ENCODE measurements at places on chromosomes 13 and 19.

DNA sequence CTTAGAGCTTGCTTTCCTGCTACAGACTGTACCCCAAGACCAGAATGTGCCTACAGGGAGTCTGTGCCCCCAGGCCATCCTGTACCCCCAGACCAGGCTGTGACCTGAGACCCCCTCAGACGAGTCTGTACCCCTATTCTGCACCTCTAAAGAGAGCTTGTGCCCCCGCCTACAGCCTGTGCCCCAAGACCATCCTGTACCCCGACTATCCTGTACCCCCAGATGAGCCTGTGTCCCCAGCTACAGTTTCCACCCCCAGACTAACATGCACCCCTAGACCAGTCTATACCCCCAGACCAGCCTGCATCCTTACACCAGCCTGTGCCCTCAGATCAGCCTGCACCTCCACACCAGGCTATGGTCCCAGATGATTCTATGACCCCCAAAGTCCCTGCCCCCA is 2.0 kb downstream of the CACNG6 start:
- no peak for DNase-seq

GRCh38 chr19:48480558-48481500 is 11.7 kb downstream of the CYTH2 start:
- DNase-seq: peak; percentile 53

DNA sequence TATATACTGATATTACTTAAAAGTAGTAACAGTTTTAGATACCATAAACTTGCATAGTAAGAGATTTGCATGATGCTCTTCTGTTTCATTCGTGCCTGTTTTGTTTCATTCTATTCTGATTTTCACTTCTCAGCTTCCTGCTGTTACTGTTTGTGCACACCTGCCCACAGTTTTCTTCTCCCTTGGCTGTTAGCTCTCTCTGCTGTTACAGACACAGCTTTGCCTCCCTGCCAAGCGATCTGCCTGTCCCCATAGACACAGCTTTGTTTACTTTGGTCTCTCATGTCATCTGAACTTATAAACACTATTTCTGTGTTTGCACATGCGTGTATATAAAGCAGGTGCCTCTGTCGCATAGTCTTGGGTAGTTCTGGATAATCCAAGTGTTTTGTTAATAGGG is 21.4 kb upstream of the UPF3A start:
- DNase-seq: no peak

DNA sequence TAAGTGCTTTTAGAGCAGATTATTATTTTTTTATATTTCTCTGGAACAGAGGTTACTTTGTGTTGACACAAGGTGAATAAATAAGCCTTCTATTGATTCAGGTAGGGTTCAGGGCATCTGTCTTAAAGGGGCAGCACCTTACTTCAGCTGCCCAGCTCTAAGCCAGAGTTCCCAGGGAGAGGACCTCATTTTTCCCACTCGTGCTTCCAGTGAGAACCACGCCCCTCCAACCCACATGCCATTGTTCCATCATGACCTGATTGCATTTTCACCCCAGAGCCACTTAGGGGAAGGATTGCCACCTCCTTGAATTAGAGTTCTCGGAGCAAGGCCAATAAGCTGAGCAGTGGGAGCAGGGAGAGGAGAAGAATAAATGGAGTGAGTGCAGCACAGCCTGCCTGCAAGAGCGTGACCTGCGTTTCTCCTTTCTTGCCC is 104.3 kb upstream of the FRY start:
- no peak for DNase-seq

- no peak for DNase-seq
These were observed 93.2 kb upstream of the C1QTNF9B start for GRCh38 chr13:23990455-23990854.

GRCh38 chr13:76892488-76892887 is 6.3 kb upstream of the KCTD12 start:
- DNase-seq: no peak

DNA sequence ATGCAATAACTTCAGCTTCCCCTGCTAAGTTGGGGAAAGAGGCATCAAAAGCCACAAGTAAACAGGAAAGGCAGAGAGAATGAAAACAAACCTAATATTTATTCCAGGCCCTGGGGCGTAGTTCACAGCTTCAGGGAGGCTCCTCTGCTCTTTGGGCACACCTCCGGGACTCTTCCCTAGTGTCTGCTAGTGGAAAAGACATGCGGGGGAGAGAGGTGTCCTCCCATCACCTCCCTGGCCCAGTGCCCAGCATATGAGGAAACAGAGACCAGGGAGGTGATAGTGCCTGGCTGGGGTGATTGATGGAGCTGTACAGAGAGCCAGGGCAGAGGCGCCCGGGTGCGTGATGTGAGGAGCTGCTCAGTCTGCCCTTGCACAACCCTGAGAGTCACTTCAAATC is 71.0 kb downstream of the RASL11A start:
- no peak for DNase-seq

- DNase-seq: no peak
These were observed 982 bp downstream of the ZNF865 start for GRCh38 chr19:55606471-55606787.

- no peak for DNase-seq
These were observed 1186.3 kb downstream of the UQCRFS1 start for GRCh38 chr19:28026636-28027035.

- DNase-seq: no peak
These were observed 5.5 kb downstream of the ISYNA1 start for GRCh38 chr19:18432275-18433014.

DNA sequence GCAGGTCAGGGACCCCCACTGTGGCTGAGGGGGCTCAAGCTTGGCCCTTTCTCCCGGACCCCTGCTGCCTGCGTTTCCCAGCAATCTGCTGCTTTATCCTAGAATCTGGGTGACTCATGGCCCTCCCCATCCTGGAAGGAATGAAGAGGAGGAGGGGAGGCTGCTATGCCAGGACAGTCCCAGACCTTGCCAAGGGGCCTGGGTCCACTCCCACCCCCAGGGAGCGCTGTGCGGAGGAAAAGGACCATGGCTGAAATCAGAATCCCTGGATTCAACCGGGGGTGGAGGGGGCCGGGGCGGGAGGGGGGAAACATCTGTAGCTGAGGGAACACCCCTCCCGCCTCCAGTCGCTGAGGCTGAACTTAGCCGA is 20.5 kb downstream of the ZNF114 start:
- DNase-seq: no peak

GRCh38 chr13:101242720-101243119 is 173.6 kb downstream of the NALCN start:
- DNase-seq: no peak

DNA sequence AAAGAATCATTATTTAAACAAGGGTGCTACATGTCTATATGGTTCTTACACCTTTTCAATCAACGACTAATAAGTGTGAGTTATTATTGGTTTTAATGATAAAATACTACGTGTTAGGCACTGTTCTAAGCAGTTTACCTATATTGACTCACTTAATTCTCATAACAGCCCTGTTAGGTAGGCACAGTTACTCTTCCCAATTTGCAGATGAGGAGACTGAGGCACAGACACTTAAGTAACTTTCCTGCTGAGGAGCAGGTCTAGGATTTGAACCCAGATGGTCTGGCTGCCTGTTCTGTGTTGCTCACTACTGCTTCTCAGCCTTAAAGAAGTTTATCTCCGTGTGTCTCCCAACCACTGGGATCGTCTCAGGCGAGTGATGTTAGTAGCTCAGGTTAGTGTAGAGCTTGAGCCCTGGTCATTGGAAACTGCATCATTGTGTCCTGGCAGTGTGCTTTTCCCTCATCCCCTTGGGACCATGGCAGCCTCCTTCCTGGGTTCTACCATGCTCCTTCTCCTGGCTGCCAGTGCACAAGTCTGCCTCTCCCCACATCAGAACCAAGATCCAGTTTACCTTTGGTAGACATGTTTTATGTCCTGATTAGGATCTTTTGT is 10.9 kb downstream of the UBAC2 start:
- no peak for DNase-seq

DNA sequence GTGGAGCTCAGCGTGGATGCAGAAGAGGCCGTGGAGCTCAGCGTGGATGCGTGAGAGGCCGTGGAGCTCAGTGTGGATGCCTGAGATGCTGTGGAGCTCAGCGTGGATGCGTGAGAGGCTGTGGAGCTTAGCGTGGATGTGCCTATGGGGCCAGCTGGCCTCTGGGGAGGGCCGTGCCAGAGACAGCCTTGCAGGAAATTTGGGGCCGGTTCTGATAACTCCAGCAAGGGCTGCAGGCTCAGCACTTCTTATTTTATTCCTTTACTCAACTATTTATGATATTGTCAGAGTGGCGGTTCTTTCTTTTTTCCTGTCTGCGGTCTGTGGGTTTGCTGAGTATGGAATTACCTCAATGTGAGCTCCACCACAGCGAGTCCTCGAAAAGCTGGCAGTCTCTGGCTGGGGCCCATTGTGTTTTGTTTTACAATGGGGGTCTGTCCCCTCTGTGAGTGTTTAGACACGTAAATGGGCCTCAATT is 17.8 kb upstream of the TMEM255B start:
- no peak for DNase-seq

DNA sequence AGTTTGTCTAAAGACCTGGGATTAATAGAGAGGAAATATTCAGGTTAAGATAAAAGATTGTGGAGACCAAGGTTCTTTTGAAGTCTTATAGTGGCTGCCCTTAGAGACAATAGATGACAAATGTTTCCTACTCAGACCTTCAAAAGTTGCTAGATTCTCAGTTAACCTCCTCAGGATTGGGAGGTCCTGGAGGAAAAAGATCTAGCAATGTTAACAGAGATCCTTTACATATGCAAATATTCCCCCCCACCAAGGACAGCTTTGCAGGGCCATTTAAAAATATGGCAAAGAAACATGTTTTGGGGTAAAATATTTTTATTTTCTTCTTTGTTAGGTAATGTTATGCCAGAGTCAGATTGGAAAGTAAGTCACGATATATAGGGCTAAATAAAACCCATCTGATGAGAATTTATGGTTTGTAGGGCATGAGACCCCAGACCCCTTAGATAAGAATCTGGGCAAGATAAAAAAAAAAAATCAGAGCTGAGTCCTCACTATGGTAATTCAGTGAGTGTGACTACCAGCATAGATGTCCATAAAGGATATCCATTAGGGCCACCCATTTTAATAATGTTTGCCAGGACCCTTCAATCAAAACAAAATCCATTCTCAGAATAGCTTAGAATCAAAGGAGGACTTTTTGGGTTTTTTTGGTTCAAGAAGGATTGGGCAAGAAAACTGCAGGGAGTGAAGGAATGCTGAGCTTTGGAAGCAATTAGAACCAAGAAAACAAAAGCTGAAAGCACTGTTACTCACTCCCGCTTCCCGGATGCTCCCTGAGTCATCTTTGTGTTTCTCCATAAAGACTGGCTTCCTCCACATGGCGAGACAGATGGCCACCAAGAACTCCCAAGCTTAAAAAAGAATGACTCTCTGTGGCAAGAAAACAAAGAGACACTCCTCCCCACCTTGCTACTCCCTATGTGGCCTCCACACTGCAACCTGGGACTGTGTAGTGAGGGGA is 28.2 kb downstream of the VSTM1 start:
- DNase-seq: no peak

DNA sequence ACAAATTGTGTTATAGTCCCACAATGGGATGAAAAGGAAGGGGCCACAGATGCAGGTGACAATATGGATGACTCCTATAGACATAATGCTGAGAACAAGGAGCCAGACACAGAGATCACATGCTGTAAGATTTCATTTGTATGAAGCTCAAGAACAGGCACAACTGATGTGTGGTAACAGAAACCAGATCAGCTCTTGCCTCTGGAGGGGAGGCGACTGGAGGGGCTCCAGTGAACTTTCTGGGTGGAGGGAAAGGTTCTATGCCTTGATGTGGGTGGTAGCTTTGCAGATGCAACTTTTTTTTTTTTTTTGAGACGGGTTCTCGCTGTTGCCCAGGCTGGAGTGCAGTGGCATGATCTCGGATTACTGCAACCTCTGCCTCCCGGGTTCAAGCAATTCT is 6.0 kb upstream of the RABAC1 start:
- DNase-seq: no peak

GRCh38 chr19:16459680-16460079 is 12.1 kb downstream of the EPS15L1 start:
- DNase-seq: no peak

GRCh38 chr19:39710333-39710890 is 6.1 kb downstream of the LGALS14 start:
- no peak for DNase-seq

DNA sequence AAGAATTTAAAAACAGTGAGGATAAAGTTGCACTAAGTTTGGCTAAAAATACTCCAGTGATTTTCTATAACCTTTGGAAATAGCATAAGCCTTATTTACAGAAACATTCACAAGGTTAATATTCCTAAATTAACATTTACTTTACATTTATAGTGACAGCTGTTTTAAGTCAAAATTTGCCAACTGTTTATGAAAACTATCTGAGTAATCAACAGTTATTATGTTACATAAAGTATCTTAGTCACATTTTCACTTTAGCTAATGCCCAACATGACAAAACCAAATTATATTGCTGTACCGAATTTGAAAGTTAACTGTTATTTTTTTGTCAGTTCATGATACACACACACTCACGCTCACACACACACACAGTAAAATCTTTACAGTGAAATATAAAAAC is 1.2 kb downstream of the TNFRSF19 start:
- DNase-seq: no peak

GRCh38 chr19:40632311-40633036 is 31.3 kb downstream of the LTBP4 start:
- DNase-seq: no peak

DNA sequence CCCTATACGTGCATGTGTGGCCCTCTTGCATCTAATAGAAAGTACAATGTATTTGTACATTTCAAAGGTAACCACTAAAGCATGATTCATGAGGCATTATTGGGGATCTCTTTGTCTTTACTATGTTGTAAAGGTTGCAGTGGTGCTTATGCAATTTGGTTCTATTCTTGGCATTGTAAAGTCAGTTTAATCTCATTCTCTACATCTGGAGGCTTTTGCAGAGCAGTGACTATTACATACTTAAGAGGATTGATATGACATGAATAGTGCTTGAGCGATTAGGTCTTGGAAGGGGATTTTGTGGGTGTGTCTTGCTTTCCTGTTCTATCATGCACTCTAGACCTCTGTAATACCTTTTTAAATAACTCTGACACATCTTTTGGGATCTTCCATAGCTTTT is 610.0 kb downstream of the EFNB2 start:
- no peak for DNase-seq

GRCh38 chr13:44573790-44574465 is 2.2 kb downstream of the TSC22D1 start:
- DNase-seq: no peak

GRCh38 chr13:27744801-27745200 is 47.5 kb upstream of the GSX1 start:
- no peak for DNase-seq

Measured in CD8-positive, alpha-beta T cell (primary cell).